ENCODE measurements at places on chromosomes 12 and 14. TPM values are rescaled to one million over a fixed set of nuclear protein-coding genes. Genes with fewer than 3 reads are reported as not detected.

- DNase-seq, result no peak
Measured at GRCh38 chr12:75921622-75922289, 109.8 kb downstream of the PHLDA1 start.

GRCh38 chr12:8609061-8609570, 3.5 kb downstream of the AICDA start:
- DNase-seq, result no peak

DNA sequence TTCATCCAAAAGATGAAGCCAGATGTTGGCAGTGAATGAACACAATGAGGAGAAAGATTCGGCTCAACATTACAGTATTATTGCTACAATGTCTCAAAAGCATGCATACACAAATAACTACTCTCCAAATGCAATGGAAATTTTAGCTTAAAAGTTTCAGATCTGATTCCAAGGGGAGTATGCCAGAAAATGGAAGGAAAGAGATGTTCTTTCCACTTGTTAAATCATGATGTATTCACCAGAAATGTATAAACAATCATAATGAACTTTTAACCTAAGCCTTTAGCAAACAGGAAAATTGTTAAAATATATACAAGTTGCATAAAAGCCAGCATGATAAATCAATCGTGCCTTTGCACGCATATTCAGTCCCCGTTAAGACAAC, 62.1 kb downstream of the SH2B3 start:
- DNase-seq, result no peak

GRCh38 chr14:54440037-54440436, 1.1 kb downstream of the CNIH1 start:
- no peak for DNase-seq

DNA sequence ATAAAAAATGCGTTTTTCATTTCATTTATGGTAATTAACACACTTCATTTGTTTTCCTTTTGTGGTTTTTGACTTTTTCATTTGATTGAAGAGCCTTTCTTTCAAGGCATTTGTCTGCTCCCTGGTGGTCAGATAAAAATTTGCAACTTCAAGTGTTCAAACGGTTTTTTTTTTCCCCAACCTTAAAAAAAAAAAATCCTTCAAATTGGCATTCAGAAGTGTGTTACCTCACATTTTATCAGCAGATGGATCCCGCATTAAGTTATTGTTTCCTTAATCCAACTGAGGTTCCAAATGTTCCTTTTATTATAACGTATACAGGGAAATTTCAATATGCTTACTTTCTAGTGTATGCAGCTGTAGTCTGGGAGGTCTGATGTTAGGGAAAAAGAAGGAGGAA, 47.2 kb downstream of the MYF5 start:
- no peak for DNase-seq

- DNase-seq, result no peak
Measured at GRCh38 chr12:103947871-103948555, 17.7 kb upstream of the TDG start.

- DNase-seq, result no peak
Measured at GRCh38 chr14:105499256-105500035, 8.4 kb downstream of the TEDC1 start.

GRCh38 chr12:124875803-124876132, 12.1 kb upstream of the SCARB1 start:
- DNase-seq, result no peak

- no peak for DNase-seq
Measured at GRCh38 chr12:28645436-28645835, 455.2 kb downstream of the CCDC91 start.

DNA sequence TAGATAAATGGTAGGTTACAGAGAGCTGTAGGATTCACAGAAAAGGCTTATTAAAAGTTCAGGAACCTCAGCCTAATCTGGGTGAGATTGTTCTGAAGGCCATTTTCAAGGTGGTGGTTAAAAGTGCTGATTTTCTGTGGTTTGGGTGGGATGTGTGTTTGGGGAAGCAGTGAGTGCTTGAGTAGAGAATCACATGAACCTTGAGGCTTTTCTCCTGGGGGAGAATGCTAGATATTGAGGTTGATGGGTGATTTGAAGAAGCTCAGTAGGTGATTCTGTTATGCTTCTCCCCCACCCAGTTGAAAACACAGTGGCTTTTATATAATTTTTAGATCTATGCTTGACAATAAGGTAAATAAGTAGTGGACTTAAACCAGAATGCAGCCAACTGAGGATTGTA, 420.9 kb downstream of the PCNX1 start:
- no peak for DNase-seq

- no peak for DNase-seq
Measured at GRCh38 chr12:39294715-39295114, 148.2 kb downstream of the KIF21A start.

- DNase-seq, result no peak
Measured at GRCh38 chr12:48764521-48764920, 24.4 kb downstream of the ADCY6 start.

The GLT1D1 gene
- total RNA-seq, result 0.46 TPM

The CLEC14A gene
- not detected for total RNA-seq

The SOAT2 gene
- not detected for total RNA-seq

The SDSL gene
- total RNA-seq, result 6.3 TPM

The COX8C gene
- not detected for total RNA-seq

The CNTN1 gene
- 2.3 TPM for total RNA-seq

The SOX5 gene
- 0.17 TPM for total RNA-seq
